ENCODE measurements at places on chromosomes 4 and X.

- no peak for DNase-seq
Observed at GRCh38 chr4:72467633-72468032, 101.4 kb downstream of the ADAMTS3 start.

GRCh38 chr4:170990989-170991589 lies 822.1 kb upstream of the GALNTL6 start:
- peak; percentile 47 for DNase-seq

- no peak for DNase-seq
Observed at GRCh38 chr4:169412046-169412445, 141.3 kb upstream of the SH3RF1 start.

- no peak for DNase-seq
Observed at GRCh38 chrX:46876901-46877300, 35.3 kb upstream of the JADE3 start.

GRCh38 chr4:94214703-94215319 lies 7.1 kb downstream of the SMARCAD1 start:
- DNase-seq, result no peak

GRCh38 chr4:36511785-36512184 lies 230.4 kb downstream of the DTHD1 start:
- no peak for DNase-seq

- DNase-seq, result no peak
Observed at GRCh38 chr4:133592106-133592505, 443.0 kb downstream of the PCDH10 start.

GRCh38 chr4:128825226-128825625 lies 15.7 kb downstream of the JADE1 start:
- peak; percentile 53 for DNase-seq

- no peak for DNase-seq
Observed at GRCh38 chr4:127598656-127599055, 34.1 kb upstream of the INTU start.

- peak; percentile 72 for DNase-seq
Observed at GRCh38 chrX:103615781-103616371, 8.1 kb downstream of the TCEAL3 start.

- peak; percentile 27 for DNase-seq
Observed at GRCh38 chr4:35966566-35966965, 277.7 kb downstream of the ARAP2 start.

- DNase-seq, result peak; percentile 47
Observed at GRCh38 chr4:177555007-177555574, 112.9 kb upstream of the AGA start.

DNA sequence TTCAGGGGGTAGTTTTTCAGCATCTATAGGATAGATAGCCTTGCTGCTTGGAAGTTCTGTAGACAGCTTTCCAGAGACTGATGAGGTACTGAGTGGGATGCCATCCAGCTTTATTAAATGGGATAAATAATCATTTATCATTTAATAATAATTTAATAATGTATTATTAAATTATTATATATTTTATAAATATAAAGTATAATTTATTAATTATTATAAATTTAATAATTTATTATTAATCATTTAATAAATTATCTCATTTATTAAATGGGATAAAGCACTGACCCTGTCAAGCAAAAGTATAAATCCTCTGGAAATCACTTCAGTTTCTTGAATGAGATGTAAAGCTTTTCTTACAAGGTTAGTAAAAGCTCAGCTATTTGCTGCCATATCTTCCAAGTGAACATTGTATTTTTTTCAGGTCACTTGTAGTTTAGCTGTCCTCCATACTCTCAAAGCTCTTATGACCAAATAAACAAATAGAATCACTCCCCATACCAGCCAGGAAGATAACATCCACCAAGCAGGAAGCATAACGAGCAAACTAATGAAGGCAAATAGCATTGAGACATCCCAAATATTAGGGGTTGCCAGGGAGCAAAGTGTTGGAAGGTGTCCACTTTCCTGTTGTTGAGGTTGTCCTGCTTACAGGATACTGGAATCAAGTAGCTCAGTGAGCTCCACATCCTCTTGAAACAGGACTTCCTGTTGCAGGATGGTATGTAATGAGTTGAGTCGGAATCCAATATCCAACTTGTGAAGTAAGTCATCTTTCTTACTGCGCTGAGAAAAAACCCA lies 88.9 kb downstream of the ZNF674 start:
- DNase-seq, result no peak

GRCh38 chr4:76947369-76947768 lies 2.2 kb upstream of the SEPTIN11 start:
- peak; percentile 21 for DNase-seq

DNA sequence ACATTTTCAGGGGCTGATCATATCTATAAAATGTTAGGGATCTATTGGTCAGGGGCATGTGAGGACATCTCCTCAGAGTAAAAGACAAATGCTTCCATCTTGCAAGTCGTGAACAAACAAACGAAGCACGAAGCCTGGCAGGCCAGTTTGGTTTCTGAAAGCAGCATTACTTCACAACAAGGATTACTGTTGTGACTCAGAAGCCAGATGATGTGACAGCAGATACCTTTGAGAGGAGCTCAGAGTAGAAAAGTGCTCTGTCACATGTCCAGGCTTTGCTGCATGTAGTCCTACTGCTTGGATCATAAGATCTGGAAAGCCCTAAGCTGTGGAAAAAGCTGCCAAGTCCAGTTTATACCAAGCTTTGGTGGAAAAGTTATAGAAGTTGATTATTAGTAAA lies 1827.2 kb downstream of the ARAP2 start:
- DNase-seq, result no peak

DNA sequence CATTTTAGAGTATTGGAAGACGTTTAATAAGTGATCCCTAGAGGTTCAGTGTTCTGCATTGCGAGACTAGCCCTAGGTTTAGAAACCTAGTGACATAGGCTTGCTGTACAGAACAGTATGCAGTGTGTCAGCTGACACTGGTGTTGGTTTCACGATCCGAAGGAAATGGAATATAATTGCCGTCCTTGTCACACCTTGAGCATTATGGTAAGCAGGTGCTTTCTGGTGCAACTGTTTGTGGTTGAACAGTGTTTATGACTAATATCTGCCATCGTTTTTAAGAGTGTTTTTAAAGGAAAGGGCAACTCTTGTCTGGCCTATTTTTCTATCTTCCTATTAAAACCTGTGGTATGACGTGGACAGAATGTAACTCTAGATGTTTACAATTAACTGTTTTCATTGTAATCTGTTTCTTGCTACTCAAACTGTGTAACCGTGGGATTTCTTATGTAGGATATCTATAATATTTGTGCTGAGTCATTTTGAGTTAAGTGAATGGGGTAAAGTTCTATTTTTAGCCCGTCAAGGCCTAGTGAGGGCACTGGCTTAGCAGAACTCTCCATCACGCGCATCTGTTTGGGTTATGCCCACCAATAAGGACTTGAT lies 53.8 kb upstream of the TBC1D14 start:
- DNase-seq, result peak; percentile 46

DNA sequence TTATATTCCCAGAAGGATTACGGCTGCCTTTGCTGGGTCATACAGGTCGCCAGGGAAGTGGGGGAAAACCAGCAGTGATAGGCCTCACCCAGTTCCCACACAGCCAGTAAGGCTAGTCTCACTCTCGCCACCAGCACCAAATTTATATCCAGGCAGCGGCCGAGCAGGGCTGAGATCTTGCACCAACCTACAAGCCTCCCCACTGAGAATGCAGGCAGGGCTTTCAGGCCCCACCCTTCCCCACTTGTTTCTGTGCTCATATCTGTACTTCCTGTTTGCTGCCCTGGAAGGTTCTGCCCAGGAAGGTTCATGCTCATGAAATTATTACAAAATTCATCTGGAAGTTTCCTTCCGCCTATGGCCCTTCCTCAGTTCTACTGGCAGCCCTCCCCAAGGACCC lies 179.7 kb downstream of the STIM2 start:
- DNase-seq, result no peak

DNA sequence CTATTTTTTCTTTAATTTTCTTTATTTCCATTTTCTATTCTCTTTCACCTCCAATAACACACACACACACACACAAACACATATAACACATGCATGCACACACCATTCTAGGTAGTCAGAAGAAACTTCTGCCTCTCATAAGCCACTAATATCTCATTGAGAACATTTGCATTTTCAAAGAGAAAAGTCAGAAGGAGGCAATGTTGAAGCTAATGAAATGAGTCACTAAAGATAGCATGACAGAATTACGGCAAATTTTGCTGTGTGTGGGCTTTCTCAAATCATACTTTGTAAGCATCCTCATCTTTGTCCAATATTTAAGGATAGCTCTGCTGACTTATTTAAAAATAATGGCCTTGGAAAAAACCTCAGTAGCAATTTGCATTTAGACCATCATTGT lies 291.3 kb downstream of the GUCY2F start:
- DNase-seq, result no peak

GRCh38 chr4:91746551-91746950 lies 557.2 kb upstream of the GRID2 start:
- DNase-seq, result no peak

GRCh38 chr4:78372355-78372988 lies 179.1 kb upstream of the ANXA3 start:
- no peak for DNase-seq

DNA sequence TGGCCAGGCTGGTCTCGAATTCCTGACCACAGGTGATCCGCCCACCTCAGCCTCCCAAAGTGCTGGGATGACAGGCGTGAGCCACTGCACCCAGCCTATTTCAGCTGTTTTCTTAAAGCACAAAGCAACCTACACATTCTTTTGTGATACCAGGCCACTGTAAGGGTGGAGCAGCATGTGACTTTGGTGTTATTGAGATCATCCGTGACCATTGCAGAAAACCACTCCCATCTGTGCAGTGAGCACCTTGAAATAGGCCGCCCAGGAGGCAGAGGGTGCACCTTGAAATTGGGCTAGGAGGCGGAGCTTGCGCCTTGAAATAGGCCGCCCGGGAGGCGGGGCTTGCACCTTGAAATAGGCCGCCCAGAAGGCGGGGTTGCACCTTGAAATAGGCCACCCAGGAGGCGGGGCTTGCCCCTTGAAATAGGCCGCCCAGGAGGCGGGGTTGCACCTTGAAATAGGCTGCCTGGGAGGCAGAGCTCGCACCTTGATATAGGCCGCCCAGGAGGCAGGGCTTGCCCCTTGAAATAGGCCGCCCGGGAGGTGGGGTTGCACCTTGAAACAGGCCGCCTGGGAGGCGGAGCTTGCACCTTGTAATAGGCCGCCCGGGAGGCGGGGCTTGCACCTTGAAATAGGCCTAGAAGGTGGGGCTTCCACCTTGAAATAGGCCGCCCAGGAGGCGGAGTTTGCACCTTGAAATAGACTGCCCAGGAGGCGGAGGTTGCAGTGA lies 9.0 kb upstream of the SLC25A6 start:
- no peak for DNase-seq

- DNase-seq, result peak; percentile 57
Observed at GRCh38 chr4:174828845-174829701, at the start of gene GLRA3. GLRA3 (minus strand) TSS chr4:174829247; CDS start chr4:174828811, 436 bp downstream.

- DNase-seq, result no peak
Observed at GRCh38 chr4:46425775-46426400, 36.0 kb upstream of the GABRA2 start.

DNA sequence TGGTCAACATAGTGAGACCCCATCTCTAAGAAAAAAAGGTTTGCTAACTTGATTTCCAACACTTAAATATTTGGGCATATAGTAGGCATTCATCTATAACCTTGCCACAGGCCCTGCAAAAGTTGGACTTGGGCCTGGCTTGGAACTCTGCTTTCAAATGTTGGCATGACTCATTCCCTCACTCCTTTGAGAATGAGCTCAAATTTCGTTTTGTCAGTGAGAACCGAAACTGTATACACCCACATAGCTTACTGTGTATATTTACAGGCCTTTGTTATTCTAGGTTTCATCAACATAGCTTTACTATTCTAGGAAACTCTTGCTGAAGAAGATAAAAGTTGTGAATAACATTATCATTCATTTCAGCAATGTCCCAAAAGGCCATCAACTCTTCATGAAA lies 88.7 kb upstream of the ELOVL6 start:
- peak; percentile 67 for DNase-seq

DNA sequence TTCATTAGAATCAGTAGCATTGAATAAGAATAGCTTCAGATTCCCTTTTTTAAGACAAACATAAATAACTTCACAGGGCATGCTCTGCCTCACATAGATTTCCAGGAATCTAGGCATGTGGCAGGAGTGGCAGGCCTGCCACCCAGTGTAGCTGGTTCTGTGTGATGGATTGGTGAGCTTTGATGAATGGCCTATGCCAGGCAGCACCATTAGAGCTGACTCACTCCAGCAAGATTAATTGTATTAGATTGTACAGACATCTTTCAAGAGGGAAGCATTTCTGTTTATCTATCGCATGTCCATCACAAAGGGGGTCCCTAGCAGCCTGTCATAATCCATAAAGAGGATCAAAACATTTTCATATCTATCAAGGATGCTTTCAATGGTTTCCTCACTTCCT lies 71.9 kb downstream of the NAA11 start:
- no peak for DNase-seq

DNA sequence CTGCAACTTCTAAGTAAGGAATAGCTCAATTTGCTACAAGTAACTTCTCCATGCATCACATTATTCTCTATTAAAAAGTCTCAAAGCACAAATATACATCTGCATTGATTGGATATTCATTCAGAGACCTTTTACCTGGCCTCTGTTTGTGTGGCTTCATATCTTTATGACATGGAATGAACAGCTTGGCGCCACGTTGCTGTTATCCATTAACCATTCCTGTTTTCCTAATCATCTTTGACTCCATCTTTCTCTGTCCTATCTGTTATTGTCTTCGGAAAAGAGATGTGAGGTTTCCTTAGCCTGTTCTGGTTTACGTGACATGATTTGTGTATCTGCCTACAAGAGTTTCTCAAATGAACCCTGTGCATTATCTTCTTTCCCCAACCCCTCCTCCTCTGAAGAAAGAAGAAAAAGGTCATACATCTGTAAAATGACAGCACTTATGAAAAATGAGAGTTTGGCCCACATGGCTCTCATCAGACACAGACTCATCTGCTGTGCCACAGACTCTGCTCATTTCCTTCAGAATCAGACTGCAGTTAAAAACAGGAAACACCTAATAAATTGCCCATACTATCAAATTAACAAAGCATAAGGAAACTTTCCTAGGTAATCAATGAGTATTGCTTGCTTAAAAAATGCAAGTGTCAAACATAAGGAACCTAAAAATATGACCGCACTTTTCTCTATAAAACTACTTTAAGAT lies 347.6 kb upstream of the FAM241A start:
- DNase-seq, result no peak

DNA sequence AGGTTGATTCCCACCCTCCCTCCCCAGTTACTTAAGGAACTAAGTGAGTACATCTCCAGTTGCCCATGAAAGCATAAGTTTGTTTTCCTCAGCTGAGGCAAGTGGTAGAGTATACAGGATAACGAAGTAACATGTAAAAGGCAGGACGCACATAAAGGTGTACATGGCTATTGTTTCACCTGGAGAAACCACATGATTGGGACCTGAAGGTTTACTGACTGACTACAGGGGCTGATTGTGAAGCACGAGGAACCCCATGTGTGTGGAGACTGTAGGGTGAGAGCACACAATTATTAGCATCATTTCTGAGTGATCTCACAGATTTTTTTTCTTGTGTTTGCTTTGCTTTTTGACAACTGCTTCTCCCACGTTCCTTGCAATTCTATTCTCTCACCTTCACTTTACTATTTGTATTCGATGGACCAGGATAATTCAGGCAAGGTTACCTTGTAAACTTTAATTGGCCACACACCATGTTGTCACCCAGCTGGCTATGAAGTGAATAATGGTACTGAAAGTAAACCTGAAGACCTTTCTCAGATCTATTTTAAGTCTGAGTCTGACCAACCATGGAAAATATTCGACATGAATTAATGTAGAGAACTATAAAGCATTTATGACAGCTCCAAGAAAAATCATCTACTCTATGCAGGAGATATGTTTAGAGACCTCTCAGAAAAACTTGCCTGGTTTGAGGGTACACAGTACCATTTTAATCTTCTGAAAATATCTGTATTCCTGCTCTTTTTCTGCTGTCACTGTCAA lies 102.5 kb upstream of the MYOZ2 start:
- DNase-seq, result no peak

GRCh38 chrX:2677764-2678163 lies 13.3 kb upstream of the CD99 start:
- peak; percentile 97 for DNase-seq

Data from ELR (cell line).